Activated CD8-positive, alpha-beta T cell treated with anti-CD3 and anti-CD28 coated beads for 36 hours (primary cell): ENCODE measurements at places on chromosomes 7 and 10.

- H3K4me1 ChIP-seq = no peaks in the 10 kb centered on the region
- no peak overlapping the region for H3K4me3 ChIP-seq
- H3K27me3 ChIP-seq = peaks cover 4% of the 10 kb centered on the region
- no peak overlapping the region for H3K27ac ChIP-seq
Observed at GRCh38 chr10:4326647-4327046, 499.4 kb upstream of the AKR1E2 start.

DNA sequence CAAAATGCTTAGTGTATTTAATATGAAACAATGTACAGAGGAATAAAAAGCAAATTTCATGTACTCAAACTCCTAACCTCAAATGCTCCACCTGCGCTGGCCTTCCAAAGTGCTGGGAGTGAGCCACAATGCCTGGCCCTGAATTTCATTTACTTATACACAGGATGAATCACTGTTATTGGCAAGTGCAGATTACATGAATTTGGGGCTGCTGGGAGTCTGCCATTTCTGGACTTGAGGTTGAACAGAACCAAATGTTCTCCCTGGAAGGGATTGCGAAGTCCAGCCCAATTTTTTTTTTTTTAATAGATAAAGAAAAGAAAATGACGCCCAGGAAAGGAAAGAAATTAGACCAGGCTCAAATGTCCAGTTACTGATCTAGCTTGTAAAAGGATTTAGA is 6.8 kb upstream of the CSTF2T start:
- H3K27me3 ChIP-seq = no peaks in the 10 kb centered on the region
- H3K36me3 ChIP-seq = no peaks in the 10 kb centered on the region
- H3K27ac ChIP-seq = no peak overlapping the region
- H3K4me3 ChIP-seq = no peak overlapping the region

GRCh38 chr10:133324198-133324792 is 12.4 kb downstream of the CALY start:
- peaks cover 35% of the 10 kb centered on the region for H3K27me3 ChIP-seq
- peak; percentile 84 for DNase-seq
- H3K4me3 ChIP-seq = no peak overlapping the region
- peaks cover 10% of the 10 kb centered on the region for H3K4me1 ChIP-seq

DNA sequence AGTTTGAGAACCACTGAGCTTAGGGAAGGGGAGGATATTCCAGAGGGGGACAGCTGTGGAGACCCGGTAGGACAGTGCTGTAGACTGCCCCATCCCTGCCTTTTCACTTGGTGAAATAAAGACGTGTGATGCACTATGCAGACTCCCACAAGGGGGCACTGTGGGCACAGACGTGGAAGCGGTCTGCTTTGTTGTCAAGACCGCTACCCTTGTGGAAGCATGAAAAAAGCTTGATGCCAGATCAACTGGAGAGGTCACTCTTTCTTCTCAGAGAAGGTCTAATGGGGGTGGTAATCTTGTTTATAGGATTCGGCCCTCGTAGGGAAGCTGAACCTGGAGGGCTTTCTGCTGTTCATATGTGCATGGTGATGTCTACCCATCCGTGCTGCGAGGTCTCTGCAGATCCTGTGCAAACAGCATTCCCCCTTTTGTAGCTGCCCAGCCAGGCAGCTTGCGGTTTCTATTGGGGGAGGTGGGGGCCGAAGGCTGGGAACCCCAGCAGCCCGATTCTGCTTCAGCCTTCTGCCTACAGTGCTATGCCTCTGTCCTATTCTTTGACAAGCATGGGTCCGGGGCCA is 13.7 kb downstream of the RPS24 start:
- peak; percentile 94 for DNase-seq
- no peaks in the 10 kb centered on the region for H3K27me3 ChIP-seq
- H3K4me3 ChIP-seq = no peak overlapping the region
- no peak overlapping the region for H3K27ac ChIP-seq
- H3K4me1 ChIP-seq = peaks cover 27% of the 10 kb centered on the region

- DNase-seq = no peak
- no peaks in the 10 kb centered on the region for H3K36me3 ChIP-seq
- no peaks in the 10 kb centered on the region for H3K4me1 ChIP-seq
- H3K27me3 ChIP-seq = no peaks in the 10 kb centered on the region
Observed at GRCh38 chr7:45686441-45687184, 112.4 kb downstream of the ADCY1 start.

- H3K36me3 ChIP-seq = peaks cover 72% of the 10 kb centered on the region
- H3K27ac ChIP-seq = peak overlapping the region; percentile 78
- peaks cover 68% of the 10 kb centered on the region for H3K4me1 ChIP-seq
- H3K4me3 ChIP-seq = no peak overlapping the region
Observed at GRCh38 chr10:7184660-7185366, 226.0 kb downstream of the SFMBT2 start.

DNA sequence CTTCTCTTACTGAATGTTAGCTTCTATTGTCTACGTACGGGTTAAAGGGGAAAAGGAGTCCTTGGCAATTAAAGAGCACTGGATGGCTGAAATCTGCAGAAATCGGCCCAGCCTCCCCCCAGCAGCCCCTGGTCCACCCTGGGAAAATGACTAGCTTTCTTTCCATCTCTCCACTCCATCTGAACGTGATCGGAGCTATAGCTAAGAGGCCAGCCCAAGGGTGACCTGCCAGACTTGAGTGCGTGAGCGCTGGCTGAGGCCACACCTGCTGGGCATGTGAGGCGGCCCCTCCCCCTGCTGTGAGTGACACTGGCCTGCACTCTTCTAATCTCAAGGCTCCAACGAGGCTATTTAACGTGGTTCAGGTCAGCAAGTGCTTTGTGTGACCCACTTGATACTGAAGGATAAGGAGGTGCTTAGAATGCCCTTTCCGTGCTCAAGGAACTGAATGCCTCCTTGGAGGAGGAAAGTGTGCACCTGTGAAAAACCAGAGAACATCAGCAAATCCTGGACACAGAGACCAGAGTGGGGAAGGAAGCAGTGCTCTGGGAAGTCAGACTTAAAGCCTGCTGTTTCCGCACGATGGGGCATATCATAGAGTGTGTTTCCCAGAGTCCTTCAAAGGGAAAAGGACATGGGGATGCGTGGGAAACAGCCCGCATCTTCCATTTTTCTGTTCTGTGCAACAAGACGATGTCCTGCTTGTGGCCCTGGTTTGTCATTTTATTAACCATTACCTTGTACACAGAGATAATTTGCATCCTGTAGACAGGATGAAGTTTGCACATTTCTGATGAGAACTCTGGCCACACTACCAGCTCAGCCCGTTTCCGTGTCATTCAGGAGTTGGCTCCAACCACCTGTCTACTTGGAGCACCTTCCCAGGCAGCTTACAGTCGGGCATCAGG is 12.5 kb upstream of the MNX1 start:
- H3K4me1 ChIP-seq = peaks cover 7% of the 10 kb centered on the region
- no peak overlapping the region for H3K27ac ChIP-seq
- H3K36me3 ChIP-seq = no peaks in the 10 kb centered on the region
- no peak overlapping the region for H3K4me3 ChIP-seq
- peaks cover 74% of the 10 kb centered on the region for H3K27me3 ChIP-seq

- no peak overlapping the region for H3K4me3 ChIP-seq
- no peak for DNase-seq
- H3K27me3 ChIP-seq = peaks cover 4% of the 10 kb centered on the region
- no peaks in the 10 kb centered on the region for H3K36me3 ChIP-seq
Observed at GRCh38 chr7:84469034-84469433, 274.4 kb upstream of the SEMA3A start.

DNA sequence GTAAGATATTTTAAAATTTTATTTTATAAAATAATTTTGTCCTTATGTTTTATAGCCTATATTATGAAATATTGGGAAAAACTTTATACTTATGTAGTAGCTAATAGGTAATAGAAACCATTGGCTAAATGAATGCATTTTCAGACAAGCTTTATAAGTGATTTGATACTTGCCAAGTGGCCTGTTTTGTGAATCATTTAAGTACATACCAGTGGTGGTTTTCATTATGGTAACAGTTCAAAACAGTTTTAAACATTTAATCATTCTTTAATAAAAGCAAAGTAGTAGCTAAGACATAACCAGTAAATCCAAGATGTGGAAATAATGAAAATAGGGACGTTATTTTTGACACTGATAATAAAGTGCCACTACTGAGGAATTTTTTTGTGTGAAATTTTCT is 182.2 kb downstream of the PHF14 start:
- H3K27me3 ChIP-seq = no peaks in the 10 kb centered on the region
- H3K36me3 ChIP-seq = peaks cover 2% of the 10 kb centered on the region
- H3K4me3 ChIP-seq = no peak overlapping the region
- H3K4me1 ChIP-seq = no peaks in the 10 kb centered on the region
- no peak overlapping the region for H3K27ac ChIP-seq

GRCh38 chr10:22319547-22319979 is 1.3 kb upstream of the BMI1 start:
- H3K27ac ChIP-seq = no peak overlapping the region
- H3K36me3 ChIP-seq = peaks cover 13% of the 10 kb centered on the region
- peaks cover 37% of the 10 kb centered on the region for H3K27me3 ChIP-seq

GRCh38 chr10:4141471-4141870 is 356.5 kb upstream of the KLF6 start:
- peaks cover 7% of the 10 kb centered on the region for H3K36me3 ChIP-seq
- no peak overlapping the region for H3K27ac ChIP-seq
- H3K27me3 ChIP-seq = no peaks in the 10 kb centered on the region
- peaks cover 2% of the 10 kb centered on the region for H3K4me1 ChIP-seq
- peak; percentile 18 for DNase-seq
- H3K4me3 ChIP-seq = no peak overlapping the region

- H3K36me3 ChIP-seq = no peaks in the 10 kb centered on the region
- no peaks in the 10 kb centered on the region for H3K4me1 ChIP-seq
- peaks cover 1% of the 10 kb centered on the region for H3K27me3 ChIP-seq
- H3K4me3 ChIP-seq = no peak overlapping the region
- no peak overlapping the region for H3K27ac ChIP-seq
- no peak for DNase-seq
Observed at GRCh38 chr7:45700556-45700955, 126.4 kb downstream of the ADCY1 start.

DNA sequence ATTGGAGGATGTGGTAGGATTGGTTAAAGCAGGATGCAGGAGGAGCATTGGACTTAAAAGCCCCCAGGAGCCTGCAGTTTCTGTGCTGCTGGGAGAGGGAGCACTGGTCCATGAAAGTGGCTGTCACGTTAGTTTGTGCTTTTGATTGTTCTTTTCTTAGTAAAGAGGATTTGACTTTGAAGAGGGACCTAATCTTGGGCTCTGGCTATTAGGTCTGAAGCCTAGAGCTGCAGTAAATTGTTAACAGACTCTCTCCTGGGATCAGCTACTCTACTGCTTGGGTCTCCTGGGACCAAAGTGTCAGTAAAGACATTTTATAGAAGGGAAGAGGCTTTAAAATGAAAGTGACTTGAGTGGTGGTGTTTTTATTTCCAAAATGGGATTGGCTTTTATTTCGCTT is 3.7 kb downstream of the ZFYVE27 start:
- peaks cover 55% of the 10 kb centered on the region for H3K36me3 ChIP-seq
- H3K27ac ChIP-seq = no peak overlapping the region
- no peak overlapping the region for H3K4me3 ChIP-seq
- H3K4me1 ChIP-seq = peaks cover 63% of the 10 kb centered on the region
- H3K27me3 ChIP-seq = no peaks in the 10 kb centered on the region

- no peak for DNase-seq
- H3K4me3 ChIP-seq = no peak overlapping the region
- H3K27ac ChIP-seq = no peak overlapping the region
- no peaks in the 10 kb centered on the region for H3K36me3 ChIP-seq
Observed at GRCh38 chr7:7705318-7705717, 13.1 kb downstream of the RPA3 start.

GRCh38 chr10:99551158-99551557 is 18.4 kb downstream of the NKX2-3 start:
- H3K36me3 ChIP-seq = no peaks in the 10 kb centered on the region
- H3K4me1 ChIP-seq = peaks cover 8% of the 10 kb centered on the region
- H3K27me3 ChIP-seq = peaks cover 49% of the 10 kb centered on the region
- no peak overlapping the region for H3K27ac ChIP-seq

GRCh38 chr10:43224321-43224720 is 42.5 kb downstream of the RASGEF1A start:
- peaks cover 16% of the 10 kb centered on the region for H3K27me3 ChIP-seq
- no peak overlapping the region for H3K4me3 ChIP-seq
- H3K36me3 ChIP-seq = no peaks in the 10 kb centered on the region
- DNase-seq = no peak
- no peak overlapping the region for H3K27ac ChIP-seq

DNA sequence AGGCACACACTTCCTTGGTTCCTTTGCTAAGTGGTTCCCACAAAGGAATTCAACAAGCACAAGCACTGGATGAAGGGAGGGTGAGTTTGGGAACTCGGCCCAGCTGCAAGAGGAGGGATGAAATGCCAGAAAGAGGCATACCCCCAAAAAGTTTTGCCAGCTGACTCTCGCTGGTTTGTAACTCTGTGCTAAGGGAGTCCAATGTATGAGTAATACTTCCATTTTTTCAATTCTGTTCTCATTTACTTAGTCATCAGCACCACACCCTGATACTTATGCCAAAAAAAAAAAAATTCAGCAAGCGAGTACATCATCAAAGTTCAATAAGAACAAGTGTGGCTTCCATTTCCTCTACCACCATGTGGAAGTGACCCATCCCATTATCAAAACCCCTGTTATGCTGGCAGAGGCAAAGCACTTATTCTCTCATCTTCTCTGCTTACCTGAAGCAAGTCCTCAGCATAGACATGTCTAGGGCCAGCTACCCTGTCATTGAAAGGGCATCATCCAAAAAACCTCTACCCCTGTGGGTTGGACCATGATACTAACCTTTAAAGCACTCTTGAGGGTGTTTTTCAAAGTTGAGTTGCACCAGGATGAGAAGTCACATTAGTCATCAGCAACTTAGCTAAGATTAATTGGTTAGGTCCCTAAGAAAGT is 6.9 kb upstream of the HYCC1 start:
- peaks cover 30% of the 10 kb centered on the region for H3K4me1 ChIP-seq
- peaks cover 13% of the 10 kb centered on the region for H3K27me3 ChIP-seq
- H3K4me3 ChIP-seq = no peak overlapping the region

- H3K27me3 ChIP-seq = no peaks in the 10 kb centered on the region
- no peak overlapping the region for H3K4me3 ChIP-seq
- peaks cover 8% of the 10 kb centered on the region for H3K4me1 ChIP-seq
- H3K36me3 ChIP-seq = no peaks in the 10 kb centered on the region
Observed at GRCh38 chr10:14779001-14779651, 4.4 kb upstream of the FAM107B start.

GRCh38 chr7:146728611-146729010 is 612.0 kb downstream of the CNTNAP2 start:
- no peak overlapping the region for H3K4me3 ChIP-seq
- H3K27me3 ChIP-seq = no peaks in the 10 kb centered on the region
- no peaks in the 10 kb centered on the region for H3K36me3 ChIP-seq
- H3K27ac ChIP-seq = no peak overlapping the region
- H3K4me1 ChIP-seq = no peaks in the 10 kb centered on the region

- no peak overlapping the region for H3K27ac ChIP-seq
- no peaks in the 10 kb centered on the region for H3K36me3 ChIP-seq
- DNase-seq = peak; percentile 10
- no peaks in the 10 kb centered on the region for H3K27me3 ChIP-seq
Observed at GRCh38 chr10:37222046-37222445, 96.6 kb downstream of the ANKRD30A start.

DNA sequence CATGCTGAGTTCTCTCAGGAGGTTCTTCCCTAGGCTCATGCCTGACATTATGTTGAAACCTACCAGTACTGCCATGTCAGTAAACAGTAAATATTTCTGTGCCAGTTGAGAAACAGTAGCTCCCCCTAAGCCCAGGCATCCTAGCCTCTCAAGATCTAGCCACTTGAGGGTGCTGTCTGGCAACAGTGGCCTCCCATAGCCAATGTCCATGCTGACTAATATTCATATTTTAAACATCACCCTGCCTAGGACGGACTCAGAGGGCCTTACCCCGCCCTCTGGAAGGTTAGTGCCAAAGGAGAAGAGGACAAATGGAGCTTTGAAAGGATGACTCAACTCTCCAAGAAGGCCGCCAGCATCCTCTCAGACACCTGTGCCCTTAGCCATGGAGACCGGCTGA is 7.7 kb downstream of the ACSM6 start:
- H3K27ac ChIP-seq = no peak overlapping the region
- H3K4me3 ChIP-seq = no peak overlapping the region
- no peaks in the 10 kb centered on the region for H3K4me1 ChIP-seq
- H3K27me3 ChIP-seq = no peaks in the 10 kb centered on the region
- H3K36me3 ChIP-seq = no peaks in the 10 kb centered on the region
- DNase-seq = no peak
